Retina (tissue), 1 donor: ENCODE measurements at places on chromosomes 5 and 9.

GRCh38 chr5:155085282-155085989 lies 71.9 kb downstream of the KIF4B start:
- DNase-seq, result no peak

DNA sequence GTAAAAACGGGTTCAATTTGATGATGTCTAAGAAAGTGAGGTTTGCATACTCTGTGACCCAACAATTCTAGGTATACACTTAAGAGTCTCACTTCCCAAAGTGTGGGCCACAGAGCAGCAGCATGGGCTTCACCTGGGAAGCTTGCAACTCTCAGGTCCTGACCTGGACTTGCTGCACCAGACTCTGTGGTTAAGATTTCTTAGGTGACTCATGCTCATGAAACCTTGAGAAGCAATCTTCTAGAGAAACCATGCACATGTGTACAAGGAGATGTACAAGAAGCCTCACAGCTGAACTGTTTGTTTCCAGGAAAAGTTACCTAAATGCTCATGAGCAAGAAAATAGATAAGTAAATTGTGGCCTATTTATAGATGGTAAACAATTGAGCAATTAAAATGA lies 30.0 kb downstream of the DNAJC21 start:
- no peak for DNase-seq

DNA sequence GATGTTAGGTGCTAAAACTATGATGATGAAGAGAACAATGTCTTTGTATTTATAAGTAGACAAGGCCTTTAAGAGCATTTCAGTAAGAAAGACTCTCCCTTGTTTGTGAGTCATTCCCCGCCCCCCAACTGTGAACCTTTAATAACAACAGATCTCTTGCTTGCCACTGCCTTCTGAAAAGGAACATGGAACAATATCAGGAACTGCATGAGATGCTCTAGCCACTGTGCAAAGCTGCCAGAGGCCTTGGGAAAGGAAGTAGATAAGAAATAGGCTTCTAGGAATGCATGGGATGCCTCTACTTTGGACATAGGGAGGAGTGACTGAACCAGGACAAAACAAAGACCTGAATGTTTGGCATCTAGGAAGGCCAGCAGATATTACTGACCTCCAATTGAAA lies 296.1 kb upstream of the MPDZ start:
- no peak for DNase-seq

GRCh38 chr5:157731272-157732129 lies at the start of gene THG1L:
THG1L (plus strand) TSS chr5:157731420; CDS start chr5:157731441, 21 bp downstream.
- peak; percentile 100 for DNase-seq

DNA sequence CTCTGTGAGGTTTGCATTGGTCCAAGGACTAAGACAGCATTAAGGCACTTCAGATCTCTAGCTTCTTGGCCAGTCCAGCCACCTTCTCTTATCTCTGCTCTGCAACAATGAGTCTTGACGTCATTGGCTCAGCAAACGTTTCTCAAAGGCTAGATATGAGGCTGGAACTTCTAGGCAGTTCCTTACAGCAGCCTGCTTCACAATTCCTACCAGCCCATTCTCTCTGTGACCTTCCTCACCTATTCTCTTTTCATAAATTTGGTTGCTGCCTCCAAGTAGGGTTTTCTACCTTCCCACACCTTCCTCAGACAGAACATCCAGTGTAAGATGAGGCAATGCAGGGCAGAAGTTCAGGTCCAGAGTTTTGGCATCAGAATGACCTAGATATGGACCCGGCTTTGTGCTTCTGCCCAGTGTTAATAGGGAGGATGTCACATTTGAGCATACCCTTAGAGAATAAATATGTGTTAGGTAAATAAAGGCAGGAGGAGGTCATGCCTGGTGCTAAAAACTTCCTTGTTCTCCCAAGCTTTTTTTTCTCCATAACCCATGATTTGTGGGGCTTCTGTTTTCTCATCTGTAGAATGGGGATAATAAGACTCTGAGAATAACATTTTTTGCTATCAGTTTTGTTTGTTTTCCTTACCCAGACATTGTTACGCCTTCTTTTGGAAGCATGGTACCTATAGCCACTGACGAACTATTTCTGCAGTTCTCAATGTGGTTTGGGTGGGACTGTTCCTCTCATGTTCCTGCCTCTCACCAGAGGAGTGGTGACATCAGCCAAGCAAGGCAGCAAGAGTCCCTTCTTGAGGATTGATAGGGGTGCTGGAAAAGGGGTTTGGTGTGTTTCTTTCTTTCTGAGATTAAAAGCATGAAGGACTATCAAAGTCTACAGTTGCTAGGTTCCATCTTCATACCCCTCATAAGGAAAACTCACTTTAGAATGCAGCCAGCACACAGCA lies 220.6 kb upstream of the TRIM32 start:
- DNase-seq, result no peak

DNA sequence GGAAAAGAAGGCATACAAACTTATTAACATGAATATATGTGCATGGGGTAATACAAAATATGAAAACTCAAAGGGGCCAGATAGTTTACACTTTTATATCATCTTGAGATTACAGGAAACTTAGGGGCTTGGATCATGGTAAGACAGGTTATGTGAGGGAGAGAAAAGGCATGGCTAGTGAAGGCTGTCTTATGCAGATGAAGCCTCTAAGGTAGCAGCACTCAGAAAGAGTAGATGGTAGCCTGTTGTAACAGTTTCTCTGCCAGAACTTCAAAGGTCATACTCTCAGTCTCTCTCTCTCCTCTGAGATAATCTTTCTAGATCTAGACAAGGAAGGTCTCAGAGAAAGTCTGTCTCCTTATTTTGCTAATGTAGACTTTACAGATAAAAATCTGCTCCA lies 57.2 kb upstream of the FGF10 start:
- DNase-seq, result no peak

GRCh38 chr5:166436872-166437271 lies 1854.6 kb upstream of the WWC1 start:
- no peak for DNase-seq

- no peak for DNase-seq
Observed at GRCh38 chr9:35609001-35609819, 4.1 kb downstream of the TESK1 start.

DNA sequence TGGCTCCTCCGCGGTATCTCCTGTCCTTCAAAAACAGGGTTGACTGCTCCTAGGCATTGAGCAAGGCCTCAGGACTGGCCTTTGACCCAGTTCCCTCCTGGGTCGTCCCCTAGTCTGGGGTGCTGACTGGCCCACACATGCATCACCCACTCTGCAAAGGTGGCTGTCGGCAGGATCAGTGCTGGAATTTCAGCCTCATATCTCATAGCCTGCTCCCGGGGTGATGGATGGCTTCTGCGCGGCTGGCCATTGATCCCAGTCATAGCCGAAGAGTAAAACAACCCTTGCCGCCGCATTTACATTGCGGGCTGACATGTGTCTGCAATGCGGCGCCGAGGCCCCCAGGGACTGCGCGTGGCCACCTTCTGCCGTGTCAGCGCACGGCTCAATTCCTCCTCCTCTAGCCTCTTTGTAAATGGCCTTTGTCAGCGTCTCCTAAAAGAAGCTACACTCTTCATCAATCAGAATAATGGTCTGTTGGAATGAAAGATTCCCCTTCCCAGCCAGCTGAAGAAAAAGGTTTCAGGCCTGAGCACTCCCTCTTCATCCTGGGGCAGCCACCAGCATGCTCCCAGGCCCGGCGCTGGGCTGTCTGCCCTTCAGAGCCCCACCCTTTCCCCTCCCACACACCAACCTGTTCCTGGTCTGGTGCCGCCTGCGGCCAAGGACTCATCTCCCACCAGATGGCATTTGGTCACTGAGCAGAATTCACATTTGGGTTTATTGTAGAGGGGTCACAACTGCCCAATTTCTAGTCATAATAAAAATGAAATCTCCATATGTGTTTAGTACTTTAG lies 159.0 kb downstream of the PJA2 start:
- no peak for DNase-seq

GRCh38 chr5:78235289-78235688 lies 59.2 kb downstream of the AP3B1 start:
- no peak for DNase-seq

- DNase-seq, result no peak
Observed at GRCh38 chr5:95870105-95870672, 47.7 kb upstream of the GLRX start.

GRCh38 chr5:58135571-58136335 lies 324.1 kb downstream of the PLK2 start:
- no peak for DNase-seq

DNA sequence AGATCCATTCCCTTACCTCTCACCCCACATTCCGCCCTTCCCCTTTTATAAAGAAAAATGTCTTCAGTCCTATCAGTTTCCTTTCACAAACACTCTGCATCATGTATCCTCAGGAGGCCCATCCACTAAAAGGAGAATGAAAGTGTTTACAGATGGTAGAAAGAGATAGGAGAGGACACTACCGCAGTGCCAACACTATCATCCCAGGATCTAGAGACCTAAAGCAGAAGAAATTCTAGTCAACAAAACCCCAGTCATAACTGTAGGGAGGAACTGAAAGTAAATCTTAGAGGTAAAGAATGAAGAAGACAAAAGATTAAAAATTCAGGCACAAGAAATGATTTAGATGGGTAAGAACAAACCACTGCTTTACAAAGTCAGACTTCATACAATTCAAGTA lies 114.1 kb downstream of the MLLT3 start:
- DNase-seq, result no peak

DNA sequence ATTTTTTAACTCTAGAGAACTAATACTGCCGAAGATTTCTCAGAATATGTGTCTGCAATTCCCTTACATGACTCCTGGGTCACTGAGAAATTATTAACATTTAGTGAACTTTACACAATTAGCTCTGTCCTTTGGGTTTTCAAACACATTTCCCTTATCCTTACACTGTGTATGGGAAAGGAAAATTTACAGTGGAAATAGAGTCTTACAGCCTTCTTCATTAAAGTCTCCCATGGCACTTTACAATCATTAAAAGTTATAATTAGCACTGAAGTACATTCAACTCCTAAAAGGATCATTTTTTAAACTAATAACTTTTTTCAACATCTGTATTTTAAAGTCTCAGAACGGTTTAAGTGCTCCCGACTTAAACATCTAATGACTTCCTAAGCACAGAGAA lies 627.5 kb upstream of the TYRP1 start:
- DNase-seq, result no peak

GRCh38 chr5:175814691-175815090 lies 56.7 kb upstream of the CPLX2 start:
- peak; percentile 37 for DNase-seq

DNA sequence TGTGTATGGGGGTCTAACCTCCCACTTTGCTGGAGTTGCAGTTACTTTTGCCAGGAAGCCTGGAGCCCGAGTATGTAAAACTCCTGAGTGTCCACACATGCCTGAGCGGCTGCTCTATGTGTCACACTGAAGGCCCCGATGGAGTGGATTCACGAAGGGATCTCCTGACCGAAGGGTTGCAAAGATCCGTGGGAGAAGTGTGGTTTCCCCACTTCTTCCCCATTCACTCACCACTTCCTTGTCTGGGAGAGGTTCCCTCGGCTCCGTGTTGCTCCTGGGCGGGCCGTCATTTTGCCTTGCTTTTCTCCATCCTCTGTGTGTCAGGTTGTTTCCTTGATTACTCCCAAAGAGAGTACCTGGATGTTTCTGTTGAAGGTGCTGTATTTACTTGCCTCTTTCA lies 16.2 kb upstream of the IL3 start:
- DNase-seq, result no peak

- no peak for DNase-seq
Observed at GRCh38 chr5:136038635-136039034, 9.8 kb downstream of the TGFBI start.

- no peak for DNase-seq
Observed at GRCh38 chr5:126143622-126144021, 279.6 kb upstream of the GRAMD2B start.

DNA sequence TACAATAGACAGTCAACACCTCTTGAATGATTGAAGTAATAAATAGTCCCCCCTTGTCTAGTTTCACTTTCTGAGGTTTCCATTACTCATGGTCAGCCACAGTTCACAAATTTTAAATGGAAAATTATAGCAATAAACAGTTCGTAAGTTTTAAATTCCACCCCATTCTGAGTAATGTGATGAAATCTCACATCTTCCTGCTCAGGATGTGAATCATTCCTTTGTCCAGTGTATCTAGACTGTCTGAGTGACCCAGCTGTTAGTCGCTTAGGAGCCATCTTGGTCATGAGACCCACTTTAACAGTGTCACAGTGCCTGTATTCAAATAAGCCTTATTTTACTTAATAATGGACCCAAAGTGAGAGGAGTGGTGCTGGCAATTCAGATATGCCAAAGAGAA lies 311.6 kb upstream of the PRR16 start:
- DNase-seq, result no peak

- DNase-seq, result no peak
Observed at GRCh38 chr9:135275571-135276289, 188.3 kb downstream of the OLFM1 start.
